Endothelial cell (in vitro differentiated cells): ENCODE measurements at places on chromosomes 2 and 18.
A peak's percentile ranks its signal among the peaks of the same experiment; 100 is the strongest.

DNA sequence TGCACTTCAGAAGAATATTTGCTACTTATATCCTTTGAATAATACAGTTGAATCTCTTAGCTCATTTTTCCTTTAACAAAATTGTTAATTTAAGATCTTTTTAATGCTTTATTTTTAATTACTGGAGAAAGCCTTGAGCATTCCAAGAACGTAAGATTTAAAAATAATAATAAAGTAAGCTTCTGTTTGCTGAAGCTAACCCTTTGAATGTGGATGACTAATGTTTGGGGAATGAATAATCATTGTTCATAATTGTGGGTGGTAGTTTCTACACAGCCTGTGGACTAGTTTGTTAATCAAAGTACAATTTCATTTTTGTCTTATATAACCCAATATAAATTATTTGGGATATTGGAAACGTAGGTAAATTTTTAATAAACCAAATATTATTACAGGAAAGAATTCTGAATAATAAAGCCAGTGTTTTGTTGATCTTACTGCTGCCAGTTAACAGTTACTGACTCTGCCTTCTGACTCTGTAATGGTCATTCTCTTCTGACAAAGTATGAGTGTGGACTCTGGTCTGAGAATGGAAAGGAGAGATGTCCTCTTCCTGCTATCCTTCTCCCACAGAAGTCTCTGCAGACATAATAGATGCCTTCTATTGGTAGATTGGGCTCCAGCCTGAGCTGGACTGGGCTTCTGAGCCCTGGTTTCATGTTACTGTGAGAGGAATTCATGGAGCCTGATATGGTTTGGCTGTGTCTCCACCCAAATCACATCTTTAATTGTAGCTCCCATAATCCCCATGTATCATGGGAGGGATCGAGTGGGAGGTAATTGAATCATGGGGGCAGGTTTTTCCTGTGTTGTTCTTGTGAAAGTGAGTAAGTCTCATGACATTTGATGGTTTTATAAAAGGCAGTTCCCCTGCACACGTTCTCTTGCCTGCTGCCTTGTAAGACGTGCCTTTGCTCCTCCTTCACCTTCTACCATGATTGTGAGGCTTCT is 292.7 kb upstream of the SLC39A10 start:
- DNase-seq: no peak

DNA sequence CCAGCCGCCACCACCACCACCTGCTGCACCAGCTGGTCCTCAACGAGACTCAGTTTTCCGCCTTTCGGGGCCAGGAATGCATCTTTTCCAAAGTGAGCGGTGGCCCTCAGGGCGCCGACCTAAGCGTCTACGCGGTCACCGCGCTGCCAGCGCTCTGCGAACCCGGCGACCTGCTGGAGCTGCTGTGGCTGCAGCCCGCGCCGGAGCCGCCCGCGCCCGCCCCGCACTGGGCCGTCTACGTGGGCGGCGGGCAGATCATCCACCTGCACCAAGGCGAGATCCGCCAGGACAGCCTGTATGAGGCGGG is 1.6 kb downstream of the LRATD1 start:
- no peak for DNase-seq

DNA sequence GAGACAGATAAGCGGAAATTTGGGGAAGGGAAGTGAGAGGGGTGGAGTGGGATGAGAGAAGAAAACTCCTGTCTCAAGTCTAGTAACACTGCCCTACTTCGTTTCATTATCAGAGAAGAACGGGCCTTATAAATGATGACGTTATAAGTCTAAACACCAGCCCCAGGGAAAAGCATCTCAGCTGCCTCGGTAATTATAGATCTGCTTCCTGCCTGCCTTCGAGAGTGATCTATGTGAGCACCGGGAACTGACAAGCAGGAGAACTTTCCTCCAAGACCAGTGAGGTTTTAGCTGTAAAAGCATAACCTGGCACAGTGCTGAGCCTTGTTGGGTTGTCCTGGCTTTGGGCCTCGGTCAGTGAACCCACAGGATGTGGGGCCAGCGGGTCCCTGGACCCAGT is 227.9 kb upstream of the SIX2 start:
- DNase-seq: no peak

DNA sequence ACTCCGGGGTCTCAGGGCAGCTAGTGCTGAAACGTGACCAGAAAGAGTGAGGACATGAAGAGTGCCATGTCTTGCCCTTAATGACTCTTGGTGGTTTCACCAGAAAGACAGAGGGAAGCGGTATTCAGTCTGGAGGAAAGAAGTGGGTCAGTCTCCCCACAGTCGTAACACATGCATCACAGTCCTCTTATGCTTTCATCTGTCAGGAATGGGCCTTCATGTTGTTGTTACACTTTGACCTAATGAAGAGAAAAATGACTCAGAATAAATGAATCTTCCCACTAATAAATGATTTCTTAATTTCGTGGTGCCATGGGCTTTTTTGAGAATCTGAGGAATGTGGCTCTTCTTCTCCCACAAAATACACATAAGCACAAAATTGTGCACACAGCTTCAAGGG is 103.2 kb downstream of the SLC8A1 start:
- no peak for DNase-seq

DNA sequence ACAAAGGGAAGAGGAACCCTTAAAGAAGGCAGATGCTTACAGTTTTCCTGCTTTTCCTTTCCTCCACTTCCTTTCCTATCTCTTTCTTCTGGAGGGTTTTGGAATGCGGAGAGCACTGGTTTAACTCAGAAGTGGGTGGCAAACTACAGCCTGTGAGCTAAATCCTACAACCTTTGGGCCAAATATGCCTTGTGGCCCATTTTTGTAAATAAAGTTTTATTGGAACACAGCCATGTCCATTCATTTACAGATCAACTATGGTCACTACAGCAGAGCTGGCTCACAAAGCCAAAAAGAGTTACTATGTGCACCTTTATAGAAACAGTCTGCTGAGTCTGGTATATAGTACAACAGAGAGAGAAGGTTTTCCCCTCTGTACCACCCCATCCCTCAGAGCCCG is 69.1 kb downstream of the CCDC93 start:
- no peak for DNase-seq

GRCh38 chr18:69233465-69234054 is 167.1 kb upstream of the DOK6 start:
- DNase-seq: no peak

GRCh38 chr18:8507361-8507760 is 101.9 kb upstream of the RAB12 start:
- DNase-seq: peak; percentile 27

DNA sequence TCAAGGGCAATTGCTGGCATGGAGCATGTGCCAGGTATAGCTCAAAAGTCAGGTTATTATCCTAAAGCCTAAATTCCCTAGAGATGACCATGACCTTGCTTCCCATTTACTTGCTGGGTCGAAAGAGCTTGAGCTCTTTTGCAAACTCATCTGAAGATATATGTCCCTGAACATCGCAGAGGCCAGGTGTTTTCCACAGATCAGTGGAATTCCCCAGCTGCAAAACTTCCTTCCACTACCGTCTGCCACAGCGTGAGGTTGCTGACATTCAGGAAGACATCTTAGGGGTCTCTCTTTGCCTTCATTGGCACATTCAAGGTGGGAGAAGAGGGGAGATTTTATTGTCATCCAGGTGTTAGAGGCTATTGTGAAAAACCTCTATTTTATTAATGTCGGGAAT is 171.0 kb downstream of the MIB1 start:
- no peak for DNase-seq

GRCh38 chr2:18067588-18068384 is 189.3 kb downstream of the KCNS3 start:
- peak; percentile 25 for DNase-seq

GRCh38 chr2:109345091-109345490 is 216.1 kb downstream of the SH3RF3 start:
- DNase-seq: no peak

- no peak for DNase-seq
These were observed 508.5 kb downstream of the PID1 start for GRCh38 chr2:228762565-228762964.

DNA sequence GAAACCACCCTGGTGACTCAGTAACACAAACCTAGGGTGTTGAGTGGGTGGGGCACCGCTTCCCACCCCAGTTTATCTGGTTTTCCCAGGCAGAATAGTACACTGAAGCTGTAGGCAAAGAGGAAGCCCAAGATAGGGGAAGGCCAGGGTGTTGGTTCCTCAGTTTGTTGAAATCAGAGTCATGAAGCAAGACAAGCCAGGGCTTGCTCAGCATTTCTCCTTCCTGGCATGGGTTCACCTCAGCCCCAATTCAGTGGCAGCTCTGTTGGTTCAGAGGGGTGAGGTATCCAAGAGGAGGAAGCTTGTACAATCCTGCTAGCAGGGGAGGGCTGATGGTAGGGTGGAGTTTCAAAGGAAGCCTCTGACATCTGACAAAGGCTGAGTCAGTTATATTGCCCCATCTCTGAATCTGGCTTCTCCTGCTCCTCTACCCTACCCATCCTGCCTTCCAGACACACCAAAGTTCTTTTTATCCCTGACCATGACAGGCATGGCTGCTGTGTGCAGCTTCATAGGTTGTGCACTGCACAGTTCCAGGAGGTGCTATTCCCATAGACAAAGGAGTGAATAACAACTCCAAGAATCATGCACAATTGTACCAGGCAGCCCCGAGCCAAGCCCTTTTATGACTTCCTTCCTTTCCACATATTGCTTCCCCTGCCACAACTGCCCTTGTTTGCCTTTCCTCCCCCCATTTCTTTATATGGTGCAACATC is 24.9 kb upstream of the RAB10 start:
- no peak for DNase-seq

DNA sequence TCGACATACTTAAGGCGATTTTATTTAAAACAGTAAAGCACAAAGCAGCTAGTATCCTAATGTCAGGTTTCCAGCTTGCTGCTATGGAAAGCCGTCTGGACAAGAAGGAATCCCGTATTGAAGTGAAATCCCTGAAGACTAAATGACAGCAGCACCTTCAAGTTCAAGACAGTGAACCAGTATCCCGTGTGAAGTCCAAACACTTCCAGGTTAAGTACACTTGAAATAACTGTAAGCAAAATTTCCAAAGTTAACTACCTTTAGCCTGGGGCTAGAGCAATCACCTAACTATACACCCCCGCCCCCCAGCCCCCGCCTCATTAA is 1.2 kb downstream of the MBOAT2 start:
- DNase-seq: no peak

DNA sequence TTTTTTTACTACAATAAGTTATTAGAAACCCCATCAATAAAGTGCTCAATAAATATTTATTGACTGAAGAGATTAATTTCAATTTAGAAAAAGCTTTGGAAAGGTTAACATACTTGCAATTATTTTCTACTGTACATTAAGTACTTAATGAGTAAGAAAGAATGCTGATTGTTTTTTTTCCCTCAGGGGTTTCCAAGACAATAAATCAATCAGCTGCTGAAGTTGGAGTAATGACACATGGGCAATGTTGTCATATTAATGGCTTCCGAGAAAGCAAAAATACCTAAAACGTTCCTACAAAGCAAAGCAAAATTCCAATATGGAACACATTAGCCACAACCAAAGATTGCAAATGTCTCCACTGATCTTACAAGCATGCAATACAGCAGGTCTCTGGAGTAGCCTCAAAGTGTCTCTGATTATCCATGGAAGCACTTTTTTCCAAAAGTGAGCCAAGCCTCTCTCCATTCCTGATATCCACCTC is 66.7 kb downstream of the ZC3H6 start:
- DNase-seq: no peak

DNA sequence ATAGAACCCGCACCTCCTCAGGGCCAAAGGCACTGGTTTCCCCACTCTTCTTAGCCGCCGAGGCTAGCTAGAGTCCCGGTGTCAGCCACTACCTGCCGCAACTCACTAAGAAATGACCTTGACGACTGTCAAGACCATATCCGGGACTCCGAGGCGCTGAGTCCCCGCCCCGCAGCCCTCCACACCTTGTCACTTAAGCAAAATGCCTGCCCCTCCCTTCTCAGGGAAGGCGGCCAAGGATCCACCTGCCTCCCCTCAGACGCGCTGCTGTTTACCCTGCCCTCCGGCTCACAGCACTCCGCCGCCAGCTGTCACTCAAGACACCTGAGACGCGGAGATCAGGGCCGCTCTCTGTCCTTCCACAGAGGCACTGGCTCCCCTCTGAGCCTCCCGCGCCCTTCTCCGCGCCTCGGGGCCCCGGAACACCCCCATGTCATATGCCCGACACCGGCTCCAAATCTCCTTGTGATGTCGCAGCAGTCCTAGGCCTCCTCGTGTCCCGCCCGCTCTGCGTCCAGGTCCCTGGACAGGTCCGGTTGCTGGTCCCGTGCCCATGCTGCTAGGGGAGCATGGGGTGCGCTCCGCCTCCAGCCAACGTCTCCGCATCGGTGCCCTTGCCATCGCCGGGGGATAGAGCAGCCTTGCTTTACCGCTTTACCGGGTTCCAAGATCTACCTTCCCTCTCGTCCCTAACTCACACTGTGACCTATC is 32.5 kb upstream of the REG3G start:
- DNase-seq: no peak

DNA sequence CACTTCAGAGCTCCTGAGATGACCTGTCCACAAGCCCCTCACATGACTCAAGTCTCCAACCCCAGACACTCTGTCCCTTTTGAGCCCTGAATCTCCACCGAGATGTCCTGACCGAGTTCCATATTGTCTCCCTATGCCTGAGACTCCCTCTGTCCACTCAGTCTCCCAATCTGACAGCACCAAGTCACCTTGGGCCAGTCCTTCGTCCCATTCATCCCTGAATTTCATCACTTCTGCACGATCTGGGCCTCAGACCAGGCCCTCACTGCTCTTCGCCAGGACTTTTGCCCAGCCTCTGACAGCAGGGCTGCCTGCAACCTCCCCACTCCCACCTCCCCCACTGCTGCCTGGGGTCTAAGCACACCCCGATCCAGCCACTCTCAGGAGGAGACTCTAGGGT is 4.3 kb upstream of the MOCOS start:
- no peak for DNase-seq

DNA sequence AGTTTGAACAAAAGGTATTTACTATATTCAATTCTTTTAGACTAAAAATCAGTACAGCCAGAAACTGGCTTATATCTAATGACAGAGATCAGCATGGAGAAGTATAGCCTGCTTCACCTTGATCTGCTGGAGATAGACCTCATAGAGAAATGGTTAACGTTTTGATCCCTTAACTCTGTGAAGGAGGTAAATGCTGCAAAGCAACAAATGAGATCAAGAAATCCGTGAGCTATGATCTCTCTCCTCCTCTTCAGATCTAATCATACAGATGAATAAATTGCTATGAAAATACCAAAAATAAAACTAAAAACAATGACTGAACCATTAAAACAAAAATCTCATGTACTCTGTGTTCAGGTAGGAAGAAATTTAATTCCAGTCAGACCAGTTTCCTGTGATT is 42.8 kb downstream of the KLHL14 start:
- no peak for DNase-seq

- DNase-seq: no peak
These were observed 432.7 kb upstream of the RAB12 start for GRCh38 chr18:8176554-8176953.

GRCh38 chr2:233901884-233902283 is 15.3 kb upstream of the TRPM8 start:
- DNase-seq: no peak

DNA sequence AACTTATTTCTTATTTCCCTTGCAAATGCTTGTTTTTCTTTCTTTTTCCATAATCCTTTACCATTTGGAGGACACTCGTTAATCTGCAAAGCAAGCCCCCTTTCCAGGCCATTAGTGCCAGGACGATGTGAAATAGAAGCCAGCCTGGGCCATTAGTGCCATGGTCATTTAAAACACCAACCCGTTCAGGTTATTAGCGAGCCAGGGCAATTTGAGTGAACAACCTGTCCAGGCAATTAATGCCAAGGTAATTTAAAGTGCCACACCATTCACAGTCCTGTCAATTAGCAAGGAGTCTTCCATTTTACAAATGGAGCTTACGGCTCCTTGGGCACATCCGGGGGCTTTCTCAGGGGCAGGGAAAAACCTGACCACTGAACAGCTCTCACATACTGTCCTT is 370.6 kb downstream of the HRH4 start:
- no peak for DNase-seq

GRCh38 chr2:70141212-70141901 is 49.5 kb downstream of the C2orf42 start:
- DNase-seq: peak; percentile 43
